ENCODE measurements at places on chromosomes 6 and 20.

GRCh38 chr6:6515691-6516607 lies 72.6 kb upstream of the LY86 start:
- no peak for DNase-seq

DNA sequence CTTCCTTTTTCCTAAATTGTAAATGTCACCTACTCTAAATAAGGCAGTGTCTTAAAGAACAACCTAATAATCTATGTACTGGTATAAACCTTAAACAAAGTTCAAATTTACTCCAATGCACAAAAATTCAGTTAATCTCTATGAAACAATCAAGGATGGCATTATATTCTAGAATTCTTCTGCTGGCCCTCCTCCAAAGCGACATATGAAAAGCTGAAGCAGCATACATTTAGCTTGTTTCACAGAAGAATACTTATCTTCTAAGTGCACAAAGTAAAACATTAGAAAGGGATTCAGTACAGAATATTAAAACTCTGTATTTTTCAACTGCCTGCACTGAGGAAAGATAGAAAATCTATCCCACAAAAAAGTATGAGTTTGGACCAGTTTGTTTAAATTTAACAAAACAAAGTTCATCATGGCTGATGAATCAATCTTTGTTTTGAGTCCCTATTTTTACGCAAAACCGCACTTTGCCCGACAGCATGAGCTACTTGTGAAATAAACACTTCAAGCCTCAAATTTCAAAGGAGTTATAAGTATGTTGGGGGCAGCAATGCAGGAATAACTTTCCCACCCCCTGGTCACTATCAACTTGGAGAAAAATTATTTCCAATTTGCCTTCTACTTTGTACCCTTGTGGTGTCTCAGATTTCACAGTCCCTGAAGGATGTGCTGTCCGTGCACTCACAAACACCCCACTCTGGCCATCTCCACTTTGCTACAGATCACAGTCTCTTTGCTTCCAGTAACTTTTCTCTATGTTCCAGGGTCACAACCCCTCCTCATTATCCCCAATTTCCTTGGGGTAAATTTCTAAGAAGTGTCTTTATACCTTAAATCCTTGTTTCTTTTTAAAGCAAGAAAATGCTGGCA lies 238.2 kb downstream of the PRKN start:
- DNase-seq, result no peak

DNA sequence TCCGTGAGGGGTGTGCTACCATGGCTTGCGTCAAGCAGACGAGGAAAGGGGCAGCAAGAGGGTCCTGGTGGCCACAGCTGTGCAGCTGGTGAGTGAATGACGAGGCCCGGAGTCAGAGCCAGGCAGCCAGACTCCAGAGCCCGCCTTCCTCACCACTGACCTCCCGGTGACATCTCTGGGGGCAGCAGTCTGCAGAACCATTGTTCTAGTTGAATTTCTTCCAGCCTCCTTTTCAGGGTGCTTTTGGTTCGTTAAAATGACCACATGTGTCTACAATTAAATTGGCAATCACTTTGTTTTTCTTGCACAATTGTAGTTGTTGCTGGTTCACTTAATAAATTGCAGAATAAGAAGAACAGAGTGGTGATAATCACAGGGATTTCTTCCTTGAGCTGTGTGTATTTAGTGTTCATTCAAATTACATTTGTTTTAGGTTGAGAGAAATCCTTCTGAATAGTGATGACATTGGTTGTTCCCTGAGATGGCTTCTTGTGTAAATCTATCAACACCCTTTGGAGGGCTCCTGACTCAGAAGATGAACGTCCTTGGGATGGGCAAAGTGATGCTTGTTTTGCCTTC lies 96.4 kb downstream of the TULP4 start:
- no peak for DNase-seq

GRCh38 chr6:126388104-126388598 lies 48.2 kb downstream of the CENPW start:
- no peak for DNase-seq

- DNase-seq, result no peak
These were observed 2.7 kb downstream of the SRF start for GRCh38 chr6:43173591-43174262.

DNA sequence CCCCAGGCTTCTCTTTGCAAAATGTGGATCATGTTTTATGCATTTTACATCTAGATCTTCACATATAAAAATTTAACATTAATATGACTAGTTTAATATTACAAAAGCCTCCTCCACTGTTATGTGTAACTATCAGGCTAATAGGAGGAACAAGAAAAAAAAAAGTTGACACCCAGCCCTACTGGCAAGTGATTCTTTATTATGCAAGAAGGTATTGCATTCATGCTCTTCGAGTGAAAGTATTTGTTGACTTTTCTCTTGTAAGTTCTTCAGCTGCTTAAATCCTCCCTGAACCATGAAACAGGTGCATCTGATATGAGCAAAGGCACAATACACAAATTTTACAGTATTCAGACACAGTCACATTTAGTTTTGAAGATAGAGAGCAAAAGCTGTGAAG lies 716 bp upstream of the HLA-DQB2 start:
- DNase-seq, result no peak

DNA sequence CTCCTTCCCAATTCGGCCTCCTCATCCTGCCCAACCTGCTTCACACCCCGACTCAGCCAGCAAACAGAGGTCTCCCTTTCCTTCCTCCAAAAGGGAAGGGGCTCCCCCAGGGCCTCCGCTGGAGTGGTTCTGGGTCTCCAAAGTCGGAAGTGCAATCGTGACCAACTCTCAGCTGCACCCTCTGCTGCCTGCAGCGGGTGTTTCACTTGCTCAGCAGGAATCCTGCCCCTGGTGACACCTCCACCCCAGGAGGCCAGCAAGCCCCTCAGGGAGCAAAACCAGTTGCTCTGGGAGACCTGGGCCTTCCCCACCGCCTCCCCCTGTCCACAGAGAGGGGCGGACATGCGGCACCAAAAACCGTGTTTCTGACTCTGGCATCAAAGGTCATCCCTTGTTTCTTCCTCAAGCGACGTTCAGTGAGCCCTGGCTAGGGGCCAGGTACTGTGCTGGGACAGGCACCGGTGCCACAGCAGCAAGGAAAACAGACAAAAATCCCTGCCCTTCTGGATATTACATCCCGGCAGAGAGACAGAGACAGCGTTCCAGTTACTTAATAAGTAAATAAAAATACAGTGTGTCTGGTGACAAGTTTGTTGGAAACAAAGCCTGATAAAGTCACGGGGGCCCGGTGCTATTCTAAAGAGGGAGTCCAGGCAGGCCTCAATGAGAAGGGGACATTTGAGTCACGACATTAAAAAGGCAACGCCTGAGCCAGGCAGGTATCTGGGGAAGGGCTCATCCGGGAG lies 219.0 kb downstream of the BMP7 start:
- DNase-seq, result no peak

GRCh38 chr6:105633814-105634213 lies 230.9 kb upstream of the PREP start:
- DNase-seq, result no peak

- DNase-seq, result no peak
These were observed 103.2 kb upstream of the PRDM1 start for GRCh38 chr6:105982761-105983540.

DNA sequence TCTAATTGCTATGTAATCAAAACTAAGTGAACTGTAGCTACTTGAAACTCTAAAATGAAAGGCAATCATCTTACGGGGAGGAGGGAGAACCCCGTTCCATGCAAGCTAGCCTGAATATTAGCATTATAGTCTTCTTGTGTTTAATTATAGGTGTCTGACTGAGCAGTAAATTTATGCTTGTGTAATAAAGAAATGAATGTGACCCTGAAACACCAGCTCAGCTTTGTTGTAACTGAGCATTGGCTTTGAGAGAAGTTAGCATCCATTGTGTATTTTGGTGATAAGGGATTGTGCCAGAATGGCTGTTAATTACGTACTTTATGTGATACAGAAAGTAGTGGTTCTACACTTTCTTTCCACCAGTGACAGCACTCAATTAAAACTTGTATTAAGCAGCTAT lies 86.9 kb downstream of the QKI start:
- no peak for DNase-seq

Data from stimulated activated CD4-positive, alpha-beta T cell treated with anti-CD3 and anti-CD28 coated beads, Interleukin-15, amount 100 ng/mL, for 1 hour (primary cell).